ENCODE measurements at places on chromosomes 3 and 15.

GRCh38 chr3:42683875-42684598 lies 1.3 kb upstream of the KLHL40 start:
- no peak for DNase-seq

DNA sequence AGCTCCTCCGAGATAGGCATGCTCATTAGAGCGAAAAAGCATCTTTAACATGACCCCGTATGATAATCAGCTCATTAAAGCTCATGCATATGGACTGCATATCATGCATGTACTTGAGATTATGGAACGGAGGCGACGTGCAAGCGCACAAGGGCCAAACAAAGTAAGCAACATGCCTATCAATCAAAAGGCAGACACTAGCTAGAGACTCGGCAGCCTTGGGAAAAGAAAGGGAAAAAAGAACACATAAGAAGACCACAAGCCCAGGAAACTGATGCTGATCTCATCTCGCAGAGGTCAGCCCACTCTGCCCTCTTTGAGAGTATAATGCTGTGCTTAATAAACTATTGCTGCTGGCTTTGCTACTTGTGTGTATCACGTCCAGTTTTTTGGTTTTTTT lies 2.6 kb upstream of the ACOX2 start:
- no peak for DNase-seq

GRCh38 chr3:183984127-183984740 lies 33.5 kb downstream of the ABCC5 start:
- no peak for DNase-seq

GRCh38 chr3:10783360-10784351 lies 32.4 kb upstream of the SLC6A11 start:
- peak; percentile 67 for DNase-seq

GRCh38 chr3:110754212-110754916 lies 317.3 kb upstream of the NECTIN3 start:
- DNase-seq = peak; percentile 9

- peak; percentile 91 for DNase-seq
Observed at GRCh38 chr3:115512565-115513415, 110.5 kb upstream of the GAP43 start.

GRCh38 chr3:5918626-5919025 lies 731.1 kb downstream of the EDEM1 start:
- DNase-seq = no peak

- DNase-seq = no peak
Observed at GRCh38 chr3:129199366-129199765, 15.7 kb upstream of the CNBP start.

DNA sequence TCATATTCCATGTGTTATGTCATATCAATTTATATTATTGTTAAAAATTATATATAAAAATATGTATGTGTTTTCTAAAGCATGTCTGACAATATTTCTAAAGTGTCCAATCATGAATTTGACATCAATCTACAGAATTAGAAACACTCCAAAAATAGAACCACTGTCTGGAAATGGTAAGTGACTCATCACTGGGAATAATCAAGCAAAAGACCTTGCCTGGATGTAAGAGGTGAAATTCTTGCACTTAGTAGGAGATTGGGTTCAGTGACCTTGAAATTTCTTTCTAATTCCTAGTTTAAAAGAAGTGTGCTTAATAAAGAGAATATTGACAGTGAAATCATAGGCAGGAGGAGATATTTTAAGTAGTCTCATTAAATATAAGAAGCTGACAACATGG lies 188.8 kb downstream of the ZNF385D start:
- DNase-seq = no peak

GRCh38 chr3:195578565-195578964 lies 5.2 kb downstream of the APOD start:
- no peak for DNase-seq

GRCh38 chr3:151476344-151477018 lies 15.6 kb upstream of the IGSF10 start:
- no peak for DNase-seq

DNA sequence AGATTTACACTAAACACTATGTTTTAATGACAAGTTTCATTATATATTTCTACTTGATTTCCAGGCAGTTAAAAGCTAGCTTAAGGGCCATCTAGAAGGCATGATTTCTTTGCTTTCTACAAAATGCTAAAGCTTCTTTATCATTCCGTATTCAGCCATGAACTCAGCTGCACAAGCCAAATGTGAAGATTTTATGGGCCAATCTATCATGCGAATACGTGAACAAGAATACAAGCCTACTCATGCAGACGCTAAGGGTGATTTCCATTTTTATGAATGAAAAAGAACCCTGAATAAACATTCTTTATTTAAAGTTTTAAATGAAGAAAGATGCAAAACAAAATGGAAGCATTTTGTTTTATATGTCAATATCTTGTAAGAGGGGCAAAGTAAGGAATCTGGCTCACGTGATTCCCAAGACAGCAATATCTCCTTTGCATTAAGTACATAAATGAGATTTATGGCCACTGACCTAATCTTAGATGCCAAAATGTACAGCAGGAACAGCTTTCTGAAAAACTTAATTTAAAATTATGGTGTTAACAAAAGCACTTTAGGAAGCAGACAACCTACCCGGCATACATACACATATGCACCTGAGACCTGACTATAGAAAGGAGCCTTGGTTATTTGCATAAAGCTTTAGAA lies 215.8 kb downstream of the DPH6 start:
- no peak for DNase-seq

- no peak for DNase-seq
Observed at GRCh38 chr3:43910750-43911149, 220.0 kb downstream of the ABHD5 start.

- DNase-seq = no peak
Observed at GRCh38 chr15:25892126-25892525, 29.0 kb upstream of the ATP10A start.

DNA sequence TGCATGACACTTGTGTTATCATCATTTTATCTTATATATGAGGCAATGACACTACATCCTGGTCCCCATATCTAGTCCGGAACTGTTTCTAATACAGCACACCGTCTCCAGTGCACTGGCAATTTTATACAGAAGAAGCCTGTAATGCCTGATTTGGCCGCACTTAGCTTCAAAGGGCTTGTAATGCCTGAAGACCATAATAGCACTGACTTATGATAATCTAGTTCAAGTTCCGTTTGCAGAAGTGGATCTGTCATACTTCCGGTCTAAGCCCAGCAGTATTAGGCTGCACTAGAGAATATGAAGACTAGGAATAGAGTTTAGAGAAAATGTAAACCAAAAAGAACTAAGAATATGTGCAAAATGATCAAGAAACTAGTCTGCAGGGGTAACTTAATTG lies 1.3 kb downstream of the BNIP2 start:
- no peak for DNase-seq

- DNase-seq = no peak
Observed at GRCh38 chr15:99978426-99978825, 245.2 kb upstream of the LYSMD4 start.

DNA sequence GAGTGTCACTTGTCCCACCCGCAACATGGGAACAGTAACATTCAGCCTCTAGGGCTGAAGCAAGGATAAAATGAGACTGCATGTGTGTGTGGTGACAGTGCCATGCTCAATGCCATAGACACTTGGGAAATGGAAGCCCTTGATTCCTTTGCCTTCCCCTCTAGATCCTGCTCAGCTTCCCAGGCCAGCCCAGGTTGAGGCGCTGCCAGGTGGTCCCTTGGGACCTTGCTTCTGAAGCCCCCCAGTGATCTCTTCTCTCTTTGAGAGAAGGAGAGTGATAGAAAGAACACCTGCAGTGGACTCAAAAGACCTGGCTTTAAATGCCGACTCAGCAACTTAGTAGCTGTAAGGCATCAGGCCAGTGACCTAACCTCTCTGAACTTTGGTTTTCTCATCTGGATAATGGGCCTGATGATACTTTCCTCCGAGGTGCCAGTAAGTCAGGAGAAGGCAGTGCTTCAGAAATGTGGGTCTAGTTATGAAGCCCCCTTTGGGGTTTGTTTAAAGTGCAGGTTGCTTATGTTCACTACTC lies 144.5 kb downstream of the RPLP1 start:
- no peak for DNase-seq

GRCh38 chr3:178059836-178060235 lies 476.4 kb upstream of the KCNMB2 start:
- DNase-seq = no peak

GRCh38 chr3:155634121-155634719 lies 110.7 kb downstream of the PLCH1 start:
- no peak for DNase-seq

DNA sequence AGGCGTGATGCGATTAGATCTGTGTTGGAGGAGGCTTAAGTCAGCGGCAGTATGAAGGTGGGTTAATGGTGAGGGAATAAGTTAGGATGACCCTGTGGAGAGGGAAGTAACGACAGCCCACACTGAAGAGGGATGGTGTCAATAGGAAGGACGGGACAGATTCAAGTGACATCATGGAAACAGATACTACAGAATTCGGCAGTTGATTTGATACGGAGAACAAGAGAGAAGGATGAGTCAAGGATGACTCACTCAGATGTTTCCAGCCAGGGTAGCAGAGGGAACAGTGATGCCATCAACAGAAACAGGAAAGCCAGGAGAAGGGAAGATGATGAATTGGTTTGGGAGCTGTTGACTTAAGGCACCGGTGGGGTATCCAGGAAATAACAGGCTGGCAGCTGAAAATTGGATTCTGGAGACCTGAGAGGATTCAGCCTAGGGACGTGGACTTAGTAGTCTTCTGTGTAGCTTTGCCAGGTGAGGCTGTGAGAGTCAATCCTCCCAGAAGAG lies 38.0 kb downstream of the SHC4 start:
- no peak for DNase-seq

DNA sequence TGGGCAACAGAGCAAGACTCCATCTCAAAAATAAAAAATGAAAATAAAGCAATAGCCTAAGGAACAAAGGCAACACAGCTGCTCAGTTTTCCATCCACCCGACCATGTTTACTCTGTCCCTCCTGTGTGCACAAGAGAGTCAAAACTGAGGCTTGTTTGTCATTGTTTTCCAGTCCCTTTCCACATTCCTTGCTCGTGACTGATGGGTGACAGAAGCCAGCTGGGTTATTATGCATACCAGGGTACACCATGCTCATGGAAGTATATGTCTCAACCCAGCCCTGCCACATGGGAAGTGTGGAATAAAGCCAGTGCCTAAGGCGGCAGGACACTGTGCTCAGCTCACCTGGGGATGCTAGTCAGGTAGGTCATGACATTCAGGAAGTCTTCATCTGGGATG lies 49.5 kb downstream of the MCF2L2 start:
- no peak for DNase-seq

DNA sequence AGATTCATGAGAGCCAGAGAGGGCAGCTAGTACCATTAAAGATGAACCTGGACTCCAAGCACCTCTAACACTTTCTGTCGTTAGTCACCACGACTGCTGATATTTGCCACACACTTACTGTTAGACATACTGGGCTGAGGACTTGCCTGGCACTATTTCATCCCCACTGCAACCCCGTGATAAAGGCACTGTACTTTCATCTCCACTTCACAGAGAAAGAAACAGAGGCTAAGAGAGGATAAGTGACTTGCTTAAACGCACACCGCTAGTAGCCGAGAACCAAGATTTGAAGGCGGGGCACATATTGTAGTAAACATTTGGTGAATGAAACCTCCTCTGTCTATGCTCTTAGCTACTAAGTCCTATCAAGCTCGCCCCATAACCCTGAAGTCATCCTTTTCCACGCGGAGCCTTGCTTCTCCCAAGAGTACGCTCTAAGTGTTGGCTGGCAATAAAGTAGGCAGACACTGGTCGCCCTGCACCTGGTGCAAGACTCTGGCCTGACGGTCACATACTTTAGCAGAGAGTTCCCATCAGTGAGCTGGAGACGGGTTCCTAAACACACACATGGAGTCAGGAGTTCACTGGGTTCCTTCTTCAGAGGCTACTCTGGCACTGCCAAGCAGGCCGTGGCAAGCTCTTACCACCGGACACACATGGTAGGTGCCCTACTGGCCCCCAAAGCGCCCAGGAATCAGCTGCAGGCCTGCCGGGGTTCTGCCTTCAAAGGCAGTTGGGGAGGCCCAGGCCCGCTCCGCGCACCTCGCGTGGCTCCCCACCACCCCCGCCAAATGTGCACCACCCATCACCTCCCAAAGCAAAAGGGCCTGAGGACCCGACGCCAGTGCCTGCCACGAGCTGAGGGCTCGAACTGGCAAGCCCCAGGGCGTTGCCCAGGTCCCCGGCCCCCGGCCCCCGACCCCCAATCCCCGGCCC lies 951 bp downstream of the POMGNT2 start:
- no peak for DNase-seq

GRCh38 chr3:110296885-110297284 lies 774.7 kb upstream of the NECTIN3 start:
- no peak for DNase-seq

DNA sequence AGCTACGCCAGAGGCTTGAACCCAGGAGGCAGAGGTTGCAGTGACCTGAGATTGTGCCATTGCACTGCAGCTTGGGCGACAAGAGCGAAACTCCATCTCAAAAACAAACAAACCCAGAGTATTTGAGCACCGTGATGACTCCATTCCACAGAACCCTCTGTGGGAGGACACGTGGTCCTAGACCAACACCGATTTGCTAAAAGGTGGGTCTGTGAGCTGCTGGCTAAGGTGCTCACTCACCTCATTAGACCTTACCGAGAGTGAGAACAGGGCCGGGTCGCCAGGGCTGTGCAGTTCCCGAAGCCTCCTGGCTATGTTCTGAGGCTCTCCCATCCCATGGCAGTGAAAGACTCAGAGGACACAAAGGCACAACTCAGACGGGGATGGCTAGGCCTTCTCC lies 17.9 kb downstream of the ABHD2 start:
- no peak for DNase-seq

- no peak for DNase-seq
Observed at GRCh38 chr3:42096796-42097565, 5.8 kb downstream of the TRAK1 start.

- DNase-seq = no peak
Observed at GRCh38 chr3:110767838-110768237, 303.8 kb upstream of the NECTIN3 start.

GRCh38 chr3:37457378-37458065 lies 283.1 kb upstream of the LRRFIP2 start:
- no peak for DNase-seq

- no peak for DNase-seq
Observed at GRCh38 chr3:8712045-8712907, 21.3 kb upstream of the CAV3 start.

- DNase-seq = no peak
Observed at GRCh38 chr3:112848196-112848595, 1.5 kb upstream of the CD200R1L start.

- no peak for DNase-seq
Observed at GRCh38 chr3:24628523-24629258, 134.0 kb upstream of the THRB start.

DNA sequence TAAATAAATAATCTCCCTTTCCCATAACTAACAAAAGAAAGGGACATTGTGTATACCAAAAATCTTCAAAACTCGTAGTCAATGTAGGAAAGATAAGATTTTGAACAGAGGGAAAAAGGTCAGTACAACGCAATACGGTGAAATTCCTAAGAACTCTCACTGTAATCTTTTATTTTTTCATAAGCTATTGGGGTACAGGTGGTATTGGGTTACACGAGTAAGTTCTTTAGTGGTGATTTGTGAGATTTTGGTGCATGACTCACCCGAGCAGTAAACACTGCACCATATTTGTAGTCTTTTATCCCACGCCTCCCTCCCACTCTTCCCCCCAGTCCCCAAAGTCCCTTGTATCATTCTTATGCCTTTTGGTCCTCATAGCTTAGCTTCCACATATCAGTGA lies 718.0 kb downstream of the TBL1XR1 start:
- DNase-seq = no peak

- DNase-seq = no peak
Observed at GRCh38 chr3:53147903-53148400, 13.1 kb upstream of the PRKCD start.

Measured in neural progenitor cell (in vitro differentiated cells).